ENCODE measurements at places on chromosomes 6 and 20.

DNA sequence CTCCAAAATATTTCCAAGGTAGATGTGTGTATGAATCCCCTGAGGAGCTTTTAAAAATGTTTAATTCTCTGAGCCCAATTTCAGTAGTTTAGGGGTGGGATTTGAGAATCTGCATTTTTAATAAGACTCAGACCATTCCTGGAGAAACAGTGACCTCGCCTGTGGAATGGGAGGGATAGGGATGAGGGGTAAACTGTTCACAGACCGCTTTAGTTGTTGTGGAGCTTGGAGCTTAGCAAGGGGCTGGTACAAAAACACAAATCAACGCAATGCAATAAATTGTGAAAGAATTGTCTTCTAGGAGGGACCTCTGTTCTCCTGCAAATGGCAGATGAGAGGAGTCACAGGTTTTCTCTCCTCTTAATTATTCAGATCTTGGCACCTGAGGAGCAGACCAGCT is 239.3 kb upstream of the SULF2 start:
- no peak for DNase-seq

- DNase-seq, result no peak
These were observed 242.5 kb downstream of the ZFAND3 start for GRCh38 chr6:38062066-38062465.

DNA sequence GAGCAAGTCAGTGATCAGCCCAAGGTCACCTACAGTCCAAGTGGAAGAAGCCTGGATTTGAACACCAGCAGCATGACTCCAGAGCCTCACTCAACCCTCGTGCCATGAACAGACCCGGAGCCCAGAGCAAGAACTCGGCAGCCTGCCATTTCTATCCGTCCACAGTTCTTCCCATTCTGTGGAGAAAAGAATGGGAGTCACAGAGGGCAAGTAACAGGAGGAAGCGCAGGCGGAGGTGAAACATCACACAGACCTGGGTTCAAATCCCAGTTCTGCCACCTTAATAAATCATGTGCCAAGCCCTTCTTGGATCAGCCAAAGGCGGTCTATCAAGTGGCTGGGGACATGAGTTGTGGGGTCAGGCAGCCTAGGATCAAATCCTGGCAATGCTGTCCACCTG is 4.3 kb downstream of the PREX1 start:
- DNase-seq, result no peak

DNA sequence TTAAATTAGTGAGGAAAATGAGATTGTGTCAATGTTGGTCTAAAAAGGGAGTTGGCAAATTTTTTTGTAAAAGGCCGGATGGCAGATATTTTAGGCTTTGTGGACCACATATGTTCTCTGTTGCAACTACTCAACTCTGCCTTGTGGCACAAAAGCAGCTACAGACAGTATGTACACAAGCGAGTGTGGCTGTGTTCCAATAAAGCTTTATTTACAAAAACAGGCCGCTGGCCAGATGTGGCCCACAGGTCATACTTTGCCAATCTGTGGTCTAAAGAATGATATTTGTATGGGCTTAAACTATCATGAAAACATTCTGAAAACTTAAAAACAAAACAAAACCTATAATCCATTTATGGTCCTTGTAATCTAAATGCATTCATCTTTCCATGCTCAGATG is 228.3 kb downstream of the CLIC5 start:
- DNase-seq, result no peak

GRCh38 chr20:10558635-10559187 is 115.1 kb downstream of the JAG1 start:
- no peak for DNase-seq

- DNase-seq, result no peak
These were observed 8.2 kb downstream of the DIDO1 start for GRCh38 chr20:62918147-62918546.

DNA sequence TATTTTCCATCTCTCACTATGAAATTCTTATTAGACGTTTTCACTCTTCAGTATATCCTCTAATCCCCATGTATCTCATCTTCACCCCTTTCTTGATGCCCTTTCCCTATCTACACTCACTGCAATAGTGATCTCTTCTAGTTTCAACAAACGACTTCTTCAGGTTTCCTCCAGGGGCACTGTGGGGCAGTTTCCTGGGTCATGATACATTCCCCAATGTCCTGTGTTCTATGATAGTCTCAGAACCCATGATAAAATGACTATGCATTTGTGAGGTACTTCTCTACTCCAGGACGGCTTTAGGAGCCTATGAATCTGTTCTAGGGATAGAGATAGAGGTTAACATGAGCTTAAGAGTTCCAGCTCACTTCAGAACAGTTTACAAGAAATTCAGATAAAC is 183.3 kb downstream of the FOXC1 start:
- DNase-seq, result no peak

DNA sequence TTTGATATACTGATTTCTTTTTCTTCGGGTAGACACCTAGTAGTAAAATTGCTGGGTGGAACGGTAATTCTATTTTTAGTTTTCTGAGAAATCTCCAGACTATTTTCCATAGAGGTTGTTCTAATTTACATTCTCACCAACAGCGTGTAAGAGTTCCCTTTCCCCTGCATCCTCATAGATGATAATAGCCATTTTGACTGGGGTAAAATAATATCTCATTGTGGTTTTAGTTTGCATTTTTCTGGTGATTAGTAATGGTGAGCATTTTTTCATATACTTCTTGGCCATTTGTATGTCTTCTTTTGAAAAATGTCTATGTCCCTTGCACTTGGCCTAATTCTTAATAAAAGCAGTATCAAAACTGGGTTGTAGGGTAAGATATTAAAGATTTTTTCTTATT is 148.9 kb upstream of the SIM1 start:
- DNase-seq, result no peak

- DNase-seq, result no peak
These were observed 118.2 kb downstream of the TTLL2 start for GRCh38 chr6:167442796-167443680.

DNA sequence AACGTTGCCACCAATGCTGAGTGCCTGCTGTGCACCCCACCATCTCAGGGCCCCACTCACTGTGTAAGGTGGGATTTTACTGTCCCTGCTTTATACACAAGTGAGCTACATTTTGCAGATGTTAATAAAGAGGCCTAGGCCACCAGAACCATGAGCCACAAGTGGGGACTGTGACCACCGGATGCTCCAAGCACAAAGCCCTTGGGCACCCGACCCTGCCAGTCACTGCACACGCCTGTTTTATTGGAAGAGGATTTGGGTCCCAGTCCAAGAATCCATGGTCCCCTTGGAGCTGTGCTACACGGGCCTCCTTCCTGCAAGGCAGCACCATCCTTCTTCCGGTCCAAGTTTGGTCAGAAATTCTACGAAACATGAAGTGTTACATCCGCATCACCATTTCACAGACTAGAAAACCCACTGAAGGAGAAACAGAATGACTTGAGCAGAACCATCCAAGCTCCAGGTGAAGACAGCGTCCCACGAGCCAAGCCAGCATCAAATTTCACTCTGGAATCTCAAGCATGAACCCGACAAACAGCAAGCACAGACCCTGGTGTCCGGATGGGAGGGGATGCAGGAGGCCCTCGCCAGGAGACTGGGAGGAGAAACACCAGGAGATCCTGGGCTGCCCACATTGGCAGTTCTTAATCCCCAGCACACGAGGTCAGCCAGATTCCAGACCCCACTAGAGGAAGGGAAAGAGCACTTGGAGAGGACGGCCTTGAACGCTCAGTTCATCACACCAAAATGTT is 226.9 kb downstream of the DLL1 start:
- no peak for DNase-seq

DNA sequence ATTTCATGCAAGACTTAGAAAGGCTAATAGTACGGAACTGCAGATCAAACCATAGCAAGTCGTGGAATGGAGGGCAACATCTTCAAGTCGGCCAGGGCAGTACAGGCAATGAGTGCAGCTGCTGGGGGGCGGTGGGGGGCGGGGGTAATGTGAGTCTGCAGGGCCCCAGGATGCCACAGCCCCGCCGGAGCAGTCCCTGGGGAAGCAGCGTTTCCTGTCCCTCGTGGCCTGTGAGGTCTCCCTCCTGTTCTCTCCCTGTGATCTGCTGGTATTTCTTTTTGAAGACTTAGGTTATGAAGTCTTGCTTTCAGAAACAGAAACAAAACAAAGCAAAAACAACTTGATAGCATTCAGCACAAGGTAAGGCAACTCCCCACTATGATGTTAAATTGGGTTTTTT is 351.9 kb downstream of the FOXA2 start:
- DNase-seq, result no peak

GRCh38 chr6:94350833-94351232 is 931.5 kb upstream of the EPHA7 start:
- DNase-seq, result no peak

DNA sequence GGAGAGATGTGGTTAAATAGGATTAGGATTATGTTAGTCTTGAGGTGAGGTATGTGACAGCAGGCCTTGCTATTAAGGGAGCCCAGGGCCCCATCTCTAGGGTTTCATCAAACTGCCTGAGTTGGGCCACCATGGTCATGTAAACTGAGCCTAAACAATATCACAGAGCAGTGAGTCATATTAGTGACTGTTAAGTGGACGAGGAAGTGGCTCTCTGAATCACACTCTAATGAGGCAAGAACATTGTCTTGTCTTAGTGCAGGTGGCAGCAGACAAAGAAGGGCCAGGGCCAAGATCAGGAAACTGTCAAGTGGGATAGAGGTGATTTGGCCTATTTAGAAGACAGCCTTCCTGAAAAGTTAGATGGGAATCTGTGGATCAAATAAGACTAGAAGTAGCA is 23.1 kb downstream of the ENPP3 start:
- no peak for DNase-seq

GRCh38 chr6:45457141-45457540 is 79.4 kb upstream of the SUPT3H start:
- no peak for DNase-seq

- DNase-seq, result no peak
These were observed 96.1 kb upstream of the KCNG1 start for GRCh38 chr20:51118985-51119527.

GRCh38 chr6:39614393-39614950 is 110.7 kb downstream of the KIF6 start:
- no peak for DNase-seq

GRCh38 chr6:169794317-169795055 is 43.1 kb downstream of the ERMARD start:
- DNase-seq, result no peak

GRCh38 chr6:133266186-133266585 is 25.0 kb downstream of the EYA4 start:
- no peak for DNase-seq

- DNase-seq, result no peak
These were observed 606 bp upstream of the ULBP1 start for GRCh38 chr6:149963212-149963461.

DNA sequence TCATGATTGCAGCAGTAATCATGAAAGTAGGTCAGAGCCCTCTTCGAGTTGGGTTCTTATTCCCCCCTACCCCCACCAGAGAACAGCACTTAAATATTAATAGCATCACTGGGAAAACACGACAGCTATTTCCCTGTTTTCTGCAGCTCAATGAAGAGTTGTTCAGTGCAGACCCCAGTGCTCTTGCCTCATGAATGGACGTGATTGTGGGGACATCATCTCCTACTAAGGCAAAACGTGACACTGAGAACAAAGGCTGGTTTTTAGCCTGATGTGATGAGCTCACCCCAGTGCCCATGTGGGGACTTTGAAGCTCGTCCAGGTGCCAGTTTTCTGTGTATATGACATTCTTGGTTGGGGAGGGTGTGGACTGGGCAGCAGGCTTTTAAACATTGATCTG is 105.9 kb downstream of the SLC35F1 start:
- DNase-seq, result no peak

DNA sequence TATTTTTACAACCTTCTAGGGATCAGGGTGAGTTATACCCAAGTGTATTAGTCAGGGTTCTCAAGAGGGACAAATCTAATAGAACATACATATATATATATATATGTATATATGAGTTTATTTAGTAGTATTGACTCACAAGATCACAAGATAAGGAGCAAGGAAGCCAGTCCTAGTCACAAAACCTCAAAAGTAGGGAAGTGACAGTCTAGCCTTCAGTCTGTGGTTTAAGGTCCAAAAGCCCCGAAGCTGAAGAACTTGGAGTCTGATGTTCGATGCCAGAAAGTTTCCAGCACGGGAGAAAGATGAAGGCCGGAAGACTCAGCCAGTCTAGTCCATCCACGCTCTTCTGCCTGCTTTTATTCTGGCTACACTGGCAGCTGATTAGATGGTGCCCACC is 632.7 kb upstream of the AGPAT4 start:
- no peak for DNase-seq

- DNase-seq, result no peak
These were observed 194.3 kb upstream of the MARCKS start for GRCh38 chr6:113662688-113663333.

GRCh38 chr6:155158030-155158843 is 105.6 kb upstream of the CLDN20 start:
- DNase-seq, result no peak

DNA sequence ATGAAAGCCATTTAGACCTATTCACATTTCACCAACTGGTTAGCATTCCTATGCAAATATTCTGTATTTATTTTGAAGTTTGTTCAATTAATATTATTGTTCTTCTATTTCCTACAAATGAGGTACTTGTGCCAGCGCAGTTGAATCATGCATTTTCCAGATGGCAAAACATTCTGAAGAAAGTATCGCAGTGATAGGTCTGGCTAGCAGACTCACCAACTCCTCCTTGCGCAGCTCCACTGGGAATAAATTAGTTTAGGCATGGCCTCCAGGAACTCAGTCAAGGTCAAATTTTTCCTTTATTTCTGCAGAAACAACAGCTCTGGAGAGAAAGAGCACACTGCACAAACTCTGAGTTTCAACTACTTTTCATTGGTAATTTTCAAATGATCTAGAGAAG is 437.7 kb downstream of the COL12A1 start:
- DNase-seq, result no peak

- no peak for DNase-seq
These were observed 75.6 kb downstream of the SOD2 start for GRCh38 chr6:159617444-159617843.

GRCh38 chr6:102981490-102982015 is 1588.0 kb downstream of the GRIK2 start:
- no peak for DNase-seq

DNA sequence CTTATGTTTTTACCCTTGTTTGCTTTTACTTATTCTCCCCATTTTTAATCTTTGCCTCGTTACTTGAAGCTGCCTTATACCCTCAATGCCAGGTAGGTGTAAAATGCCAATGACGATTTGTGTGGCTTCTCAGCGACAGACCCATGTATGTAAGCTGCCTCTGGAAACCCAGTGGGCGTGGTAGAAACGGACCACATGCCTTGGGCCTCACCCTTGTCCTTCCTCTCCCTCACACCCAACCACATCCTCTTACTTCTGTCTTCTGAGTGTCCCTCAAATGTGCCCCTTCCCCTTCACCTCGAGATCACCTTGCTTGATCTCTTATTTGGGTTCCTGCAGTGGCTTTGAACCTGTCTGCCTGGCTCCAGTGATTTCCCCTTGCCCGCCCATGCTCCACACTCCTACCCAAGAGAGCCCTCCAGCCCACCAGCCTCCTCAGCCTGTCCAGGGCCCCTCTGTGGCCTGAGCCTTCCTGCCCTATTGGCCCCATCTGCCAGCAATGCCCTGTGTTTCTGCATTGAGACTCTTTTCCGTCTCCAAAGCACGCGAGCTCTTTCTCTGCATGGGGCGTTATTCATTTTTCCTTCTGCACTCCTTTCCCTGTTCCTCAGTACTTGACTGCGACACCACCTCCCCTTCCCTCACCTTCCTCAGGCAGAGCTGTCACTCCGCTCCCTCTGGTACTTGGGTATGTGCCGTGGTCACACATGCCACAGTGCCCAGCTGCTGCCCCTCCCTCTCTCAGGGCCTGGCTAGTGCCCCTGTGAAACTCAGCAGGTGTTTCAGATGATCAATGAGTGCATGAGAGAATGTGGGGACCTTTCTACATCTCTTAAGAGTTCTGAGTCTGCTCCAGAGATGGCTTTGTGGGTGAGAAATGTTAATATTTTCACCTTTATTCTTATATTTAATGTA is 115.4 kb downstream of the SLX4IP start:
- DNase-seq, result no peak

Data from stimulated activated CD4-positive, alpha-beta T cell treated with anti-CD3 and anti-CD28 coated beads, TNF-alpha, amount 100 ng/mL, for 4 hours (primary cell).